ENCODE measurements at places on chromosomes 3 and 15. TPM values are rescaled to one million over a fixed set of nuclear protein-coding genes. Genes with fewer than 3 reads are reported as not detected.

DNA sequence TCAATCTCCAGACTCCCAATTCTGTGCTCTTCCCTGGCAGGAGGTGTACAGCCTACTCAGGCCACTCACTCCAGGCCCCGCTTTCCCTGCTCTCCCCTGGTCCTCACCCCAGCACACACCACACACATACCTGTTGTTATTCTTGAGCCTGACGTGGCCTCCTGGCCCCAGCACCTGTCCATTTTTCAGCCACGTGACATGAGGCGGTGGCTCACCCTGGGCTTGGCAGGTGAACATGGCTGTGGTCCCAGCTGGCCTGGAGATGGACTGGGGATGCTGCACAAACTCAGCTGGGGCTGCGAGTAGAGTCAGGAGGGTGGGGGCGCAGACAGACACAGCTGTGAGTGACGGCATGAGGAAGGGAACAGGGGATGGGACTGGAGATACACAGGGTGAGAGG, 27.3 kb downstream of the RNU5B-1 start:
- H3K4me3 ChIP-seq: no peak overlapping the region
- H3K36me3 ChIP-seq: no peaks in the 10 kb centered on the region
- peaks cover 2% of the 10 kb centered on the region for H3K4me1 ChIP-seq
- no peak for DNase-seq
- H3K27ac ChIP-seq: no peak overlapping the region

- H3K27me3 ChIP-seq: no peaks in the 10 kb centered on the region
- DNase-seq: no peak
- H3K36me3 ChIP-seq: no peaks in the 10 kb centered on the region
- H3K4me3 ChIP-seq: no peak overlapping the region
- no peaks in the 10 kb centered on the region for H3K4me1 ChIP-seq
Measured at GRCh38 chr3:5007873-5008272, 28.6 kb downstream of the BHLHE40 start.

DNA sequence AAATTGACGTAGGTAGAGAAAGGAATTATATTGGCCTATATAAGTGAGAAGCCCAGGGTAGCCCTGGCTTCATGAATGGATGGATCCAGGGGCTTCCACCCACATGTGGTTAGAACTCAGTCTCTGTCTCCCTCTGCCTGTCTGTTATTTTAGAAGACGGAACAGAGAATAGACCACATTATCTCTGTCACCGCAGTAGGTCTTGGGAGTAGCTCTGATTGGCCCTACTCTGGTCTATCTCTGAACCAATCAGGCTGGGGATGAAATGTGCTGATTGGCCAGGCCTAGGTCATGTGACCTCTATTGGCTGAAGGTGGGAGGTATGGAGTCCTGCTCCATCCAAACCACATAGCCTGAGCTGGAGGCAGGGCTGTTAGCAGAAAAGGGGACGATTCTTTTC, 143.0 kb upstream of the PRR23C start:
- DNase-seq: no peak
- H3K36me3 ChIP-seq: no peaks in the 10 kb centered on the region
- peak overlapping the region; percentile 37 for H3K27ac ChIP-seq
- H3K4me3 ChIP-seq: no peak overlapping the region
- peaks cover 18% of the 10 kb centered on the region for H3K4me1 ChIP-seq

GRCh38 chr3:52195291-52195597, 2.7 kb upstream of the ALAS1 start:
- no peak for DNase-seq
- no peaks in the 10 kb centered on the region for H3K36me3 ChIP-seq
- H3K4me3 ChIP-seq: no peak overlapping the region
- H3K27me3 ChIP-seq: no peaks in the 10 kb centered on the region

GRCh38 chr3:16907243-16907642, 22.5 kb downstream of the PLCL2 start:
- H3K4me1 ChIP-seq: peaks cover 29% of the 10 kb centered on the region
- H3K27me3 ChIP-seq: no peaks in the 10 kb centered on the region
- H3K27ac ChIP-seq: peak overlapping the region; percentile 41
- H3K4me3 ChIP-seq: no peak overlapping the region

Gene ADCY5
- polyA plus RNA-seq: 17.1 TPM
